ENCODE measurements at places on chromosomes 4 and X.
A peak's percentile ranks its signal among the peaks of the same experiment; 100 is the strongest.

DNA sequence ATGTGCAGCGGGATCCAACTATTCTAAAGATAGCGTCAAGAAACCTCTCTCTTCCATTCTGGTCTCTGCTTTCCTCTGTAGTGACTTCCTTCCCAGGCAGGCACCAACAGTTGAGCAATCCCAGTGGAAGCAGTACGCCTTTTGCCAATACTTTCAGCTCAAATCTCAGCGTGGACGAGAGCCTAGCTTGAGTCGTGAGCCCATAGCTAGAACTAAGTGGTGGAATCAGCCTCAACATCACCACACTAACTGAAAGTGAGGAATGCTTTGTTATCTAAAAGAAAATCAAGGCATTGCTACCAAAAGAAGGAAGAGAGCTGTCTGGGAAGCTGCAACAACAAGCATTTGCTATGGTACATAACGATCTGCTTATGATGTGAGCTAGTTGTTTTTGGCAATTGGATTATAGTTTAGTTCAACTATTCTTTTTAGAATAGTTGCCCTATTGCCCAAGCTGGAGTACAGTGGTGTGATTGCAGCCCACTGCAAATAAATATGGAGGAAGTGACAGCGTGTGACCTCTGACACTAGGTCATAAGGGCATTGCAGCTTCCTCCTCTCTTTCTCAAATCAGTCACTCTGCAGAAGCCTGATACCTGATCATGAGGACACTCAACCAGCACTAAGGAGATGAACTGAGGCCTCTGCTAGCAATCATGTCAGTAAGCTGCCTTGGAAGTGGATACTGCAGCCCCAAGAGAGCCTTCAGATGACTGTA, 24.7 kb upstream of the FRYL start:
- DNase-seq: no peak

DNA sequence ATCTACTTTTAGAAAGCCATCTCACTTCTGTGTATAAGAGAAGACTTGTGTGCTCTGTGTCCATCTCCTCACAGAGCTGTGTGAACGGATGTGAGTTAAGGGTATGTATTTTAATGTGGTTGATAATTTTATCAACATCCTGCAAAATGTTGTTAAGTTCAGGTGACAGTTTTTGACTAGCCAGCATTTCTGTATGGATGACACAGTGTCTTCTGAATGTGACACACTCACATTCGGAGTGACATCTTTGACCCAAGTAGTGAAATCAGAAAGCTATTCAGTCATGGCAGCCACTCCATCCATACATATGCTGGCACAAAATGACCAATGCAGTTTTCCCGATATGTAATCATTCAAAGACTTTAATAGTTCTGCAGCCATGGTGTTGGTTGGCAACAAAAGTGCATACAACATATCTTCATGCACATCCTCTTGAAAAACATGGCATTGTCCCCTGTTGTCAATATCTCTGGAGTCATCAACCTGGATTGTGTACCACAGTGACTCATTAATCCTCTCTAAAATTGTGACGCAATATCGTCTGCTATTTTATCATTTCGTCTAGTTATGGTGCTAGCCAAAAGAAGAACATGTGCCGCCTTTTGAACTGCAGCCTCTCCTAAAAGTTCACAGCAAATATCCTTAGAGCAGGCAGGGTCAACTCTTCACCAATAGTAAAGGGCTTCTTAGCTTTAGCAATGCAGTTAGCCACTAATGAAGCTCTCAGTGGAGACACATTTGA, 6.8 kb upstream of the FGF2 start:
- DNase-seq: peak; percentile 45

GRCh38 chr4:109171070-109171469, 131.4 kb downstream of the COL25A1 start:
- no peak for DNase-seq

DNA sequence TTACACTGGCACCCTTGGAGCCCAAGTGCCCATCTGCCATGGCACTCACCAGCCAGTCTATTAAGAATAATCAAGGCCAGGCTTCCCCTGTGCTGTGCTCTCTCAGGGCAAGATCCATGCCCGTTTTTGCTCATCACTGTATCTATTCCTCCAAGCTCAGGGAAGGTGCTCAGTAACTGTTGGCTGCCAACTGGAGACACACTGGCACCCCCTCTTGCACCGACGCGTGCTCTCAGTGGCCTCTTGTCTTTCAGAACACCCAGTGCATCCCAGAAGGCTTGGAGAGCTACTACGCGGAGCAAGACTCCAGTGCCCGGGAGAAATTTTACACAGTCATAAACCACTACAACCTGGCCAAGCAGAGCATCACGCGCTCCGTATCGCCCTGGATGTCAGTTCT, 30.1 kb downstream of the NSG1 start:
- DNase-seq: no peak

- DNase-seq: no peak
These were observed 67.8 kb downstream of the TAPT1 start for GRCh38 chr4:16158504-16158852.

DNA sequence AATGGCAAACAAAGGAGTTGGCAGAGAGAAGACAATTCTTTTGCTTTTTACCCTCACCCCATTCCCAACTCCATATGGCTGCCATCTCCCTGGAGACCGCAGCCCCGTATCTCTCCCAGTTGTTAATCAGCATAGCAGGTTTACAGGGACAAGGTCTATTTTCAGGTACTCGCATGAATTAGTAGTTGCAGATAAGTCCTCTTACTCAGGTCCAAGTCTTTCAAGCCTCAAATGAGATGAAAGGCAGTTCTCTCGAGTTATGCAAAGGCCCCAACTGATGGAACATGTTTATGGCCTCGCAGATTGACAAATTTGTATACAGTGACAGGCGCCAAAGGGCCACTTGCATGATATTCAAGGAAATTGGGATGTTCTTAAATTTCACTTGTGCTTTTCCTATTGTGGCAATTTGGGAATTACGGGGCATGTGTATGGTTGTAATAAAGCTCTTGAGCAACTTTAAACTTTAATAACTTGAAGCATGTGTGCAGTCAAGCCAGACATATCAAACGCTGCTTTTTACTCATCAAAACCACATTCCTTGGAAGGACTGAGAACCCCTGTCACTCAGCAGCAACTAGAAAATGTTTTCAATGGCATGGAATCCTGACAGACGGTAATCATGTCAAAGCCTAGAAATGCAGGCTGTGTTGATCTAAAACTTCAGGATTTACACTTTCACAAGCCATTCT, 45.1 kb downstream of the KDR start:
- DNase-seq: no peak

- DNase-seq: no peak
These were observed 189.8 kb upstream of the AFF2 start for GRCh38 chrX:148310426-148311165.

DNA sequence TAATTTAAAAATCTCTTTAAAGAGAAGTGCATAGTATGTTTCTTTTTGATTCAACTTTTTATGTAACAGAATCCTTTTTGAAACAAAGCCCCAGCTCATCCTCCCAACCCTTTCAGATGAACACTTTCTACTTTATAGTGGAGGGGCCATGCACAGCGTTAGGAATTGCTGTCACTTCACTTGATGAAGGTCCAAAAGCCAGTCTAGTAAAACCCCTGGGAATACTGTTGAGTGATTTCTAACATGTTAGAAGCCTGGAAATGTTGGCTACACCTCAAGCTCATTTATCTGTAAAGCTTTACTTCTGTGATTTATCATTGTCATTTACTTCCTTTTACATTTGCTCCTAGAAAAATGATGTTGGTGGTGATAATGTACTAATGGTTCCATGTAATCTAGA, 1608.9 kb upstream of the TENM3 start:
- DNase-seq: no peak

DNA sequence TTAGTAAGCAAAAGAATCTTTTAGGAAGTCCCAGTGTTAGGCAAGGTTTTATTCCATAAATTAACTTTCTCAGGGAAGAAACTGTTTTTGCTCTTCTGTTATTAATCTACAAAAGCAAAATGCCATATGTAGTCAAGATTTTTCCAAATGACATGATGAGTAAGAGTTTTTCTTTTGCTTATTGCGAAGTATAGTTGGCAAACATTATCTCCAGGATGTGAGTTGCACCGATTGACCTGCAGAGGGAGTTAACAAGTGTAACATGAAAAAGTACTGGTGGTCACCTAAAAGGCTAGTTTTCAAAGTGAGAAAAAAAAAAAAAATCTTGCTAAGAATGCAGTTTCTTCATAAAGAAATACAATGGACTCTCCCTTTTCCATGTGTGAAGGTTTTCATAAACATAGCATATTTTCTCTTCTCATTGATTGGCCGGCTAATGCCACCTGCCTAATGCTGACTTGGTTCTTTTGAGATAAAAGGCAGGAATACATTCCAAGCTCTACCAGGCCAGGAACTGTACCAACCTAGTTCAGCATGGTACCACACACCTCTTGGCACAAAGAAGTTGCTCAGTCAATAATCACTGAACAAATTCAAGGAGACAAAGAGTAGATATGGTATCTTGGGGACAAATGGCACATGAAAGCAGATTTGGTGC, 100.2 kb downstream of the LNX1 start:
- peak; percentile 93 for DNase-seq

GRCh38 chr4:158845311-158846041, 76.7 kb downstream of the FNIP2 start:
- no peak for DNase-seq

DNA sequence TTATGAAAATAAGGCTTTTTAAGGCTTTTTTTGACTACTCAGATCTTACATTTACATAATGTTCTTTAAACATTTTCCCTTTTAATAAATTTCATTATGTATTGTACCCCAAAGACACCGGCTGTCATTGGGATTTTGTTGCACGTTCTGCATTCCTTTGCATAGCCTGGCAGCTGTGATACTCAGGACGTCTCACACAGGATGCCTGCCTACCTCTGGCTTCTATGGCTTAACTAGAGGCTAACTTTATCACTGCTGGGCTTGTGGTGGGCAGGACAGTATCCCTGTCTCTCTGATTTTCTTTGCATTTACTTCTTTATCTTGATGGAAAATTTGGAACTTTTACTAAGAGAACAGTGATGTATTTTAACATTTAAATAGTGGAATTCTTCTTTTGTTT, 147.8 kb downstream of the BMPR1B start:
- DNase-seq: no peak

GRCh38 chr4:41498177-41498576, 39.8 kb upstream of the LIMCH1 start:
- no peak for DNase-seq

- DNase-seq: no peak
These were observed 76.4 kb upstream of the UCP1 start for GRCh38 chr4:140645196-140645595.

DNA sequence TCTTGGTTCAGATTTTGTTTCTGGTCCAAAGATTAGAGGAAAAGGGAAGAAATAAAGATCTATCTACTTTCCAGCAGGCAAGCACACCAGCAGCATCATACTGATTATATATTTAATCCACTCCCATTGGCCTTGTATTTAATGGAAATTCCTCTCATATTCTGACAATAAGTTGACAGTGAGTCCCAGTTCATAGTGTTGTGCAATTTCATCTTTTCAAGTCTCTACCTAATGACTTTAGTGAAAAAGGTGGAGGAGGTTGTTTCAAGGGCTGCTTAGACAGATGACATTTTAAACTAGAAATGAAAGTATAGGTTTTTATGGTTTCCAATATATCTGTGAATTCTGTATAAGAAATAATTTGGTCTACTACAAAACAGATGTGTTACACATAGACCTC, 298.6 kb downstream of the PABPC4L start:
- no peak for DNase-seq

DNA sequence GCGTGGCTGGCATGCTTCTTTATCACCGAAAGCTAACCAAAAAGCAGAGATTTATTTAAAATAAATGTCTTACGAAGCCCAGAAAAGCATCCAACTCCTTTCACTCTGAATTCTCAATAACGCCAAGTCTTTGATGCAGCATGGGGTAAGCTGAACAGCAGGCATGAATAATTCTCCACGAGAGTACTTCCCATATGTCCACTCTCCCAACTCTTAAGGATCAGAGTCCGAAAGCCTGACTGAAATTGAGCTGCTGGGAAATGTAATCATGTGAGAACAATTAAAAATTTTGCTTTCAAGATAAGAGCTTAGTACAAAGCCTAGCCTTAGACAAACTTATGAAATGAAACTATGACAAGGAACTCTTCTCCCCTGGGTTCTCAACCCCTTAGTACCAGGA, 7.5 kb upstream of the SLC39A8 start:
- DNase-seq: no peak

GRCh38 chr4:142567199-142567598, 278.9 kb downstream of the INPP4B start:
- no peak for DNase-seq

All from IMR-90 (cell line).